ENCODE measurements at places on chromosomes 5 and 9.

- DNase-seq: no peak
Measured at GRCh38 chr5:172403189-172403796, 51.0 kb downstream of the SH3PXD2B start.

DNA sequence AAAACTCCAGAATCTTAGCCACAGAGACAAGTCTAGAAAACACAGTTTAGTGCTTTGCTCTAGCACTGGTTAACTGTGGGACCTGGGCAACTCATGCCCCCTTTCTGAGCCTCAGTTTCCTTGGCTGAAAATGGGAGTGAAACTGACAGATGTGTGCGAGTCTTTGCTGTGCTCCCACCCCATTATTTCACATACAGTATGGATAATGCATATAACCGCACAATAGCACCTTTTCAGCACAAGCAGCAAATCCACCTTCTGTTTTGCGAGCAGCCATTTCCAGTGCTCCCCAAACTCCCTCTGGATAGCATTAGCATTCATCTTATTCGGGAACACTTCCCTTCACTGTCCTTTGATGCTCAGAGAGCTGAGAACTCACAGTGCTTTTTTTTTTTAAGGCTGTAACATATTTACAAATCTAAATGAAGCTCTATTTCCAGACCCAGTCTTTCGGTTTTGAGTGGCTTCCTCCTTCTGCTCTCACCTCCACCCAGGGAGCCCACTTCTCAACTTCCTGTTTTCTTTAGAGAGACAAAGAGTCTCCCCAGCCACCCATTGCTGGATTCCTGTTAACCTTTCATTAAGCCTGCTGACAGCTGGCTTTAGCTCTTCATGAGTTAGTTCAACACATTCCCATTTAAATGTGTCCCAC, 49.2 kb downstream of the TIMD4 start:
- no peak for DNase-seq

GRCh38 chr9:20314981-20315380, 307.3 kb downstream of the MLLT3 start:
- no peak for DNase-seq

DNA sequence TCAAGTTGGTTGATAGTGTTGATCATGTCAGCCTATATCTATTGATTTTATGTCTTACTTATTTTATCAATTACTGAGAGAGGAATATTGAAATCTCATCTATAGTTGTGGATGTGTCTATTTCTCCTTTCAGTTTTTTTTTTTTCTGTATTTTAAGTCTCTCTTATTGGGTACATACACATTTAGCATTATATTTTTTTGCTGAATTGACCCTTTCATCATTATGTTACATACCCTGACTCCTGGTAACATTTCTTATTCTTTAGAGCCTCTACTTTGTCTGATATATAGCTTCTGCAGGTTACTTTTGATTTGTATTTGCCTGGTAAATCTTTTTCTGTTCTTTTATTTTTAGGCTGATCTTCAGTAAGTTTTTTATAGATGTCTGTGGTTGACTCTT, 179.5 kb downstream of the GDNF start:
- no peak for DNase-seq

- DNase-seq: peak; percentile 2
Measured at GRCh38 chr5:137252512-137252911, 246.6 kb downstream of the SPOCK1 start.

- DNase-seq: peak; percentile 69
Measured at GRCh38 chr9:124660341-124660801, 110.7 kb downstream of the NR6A1 start.

DNA sequence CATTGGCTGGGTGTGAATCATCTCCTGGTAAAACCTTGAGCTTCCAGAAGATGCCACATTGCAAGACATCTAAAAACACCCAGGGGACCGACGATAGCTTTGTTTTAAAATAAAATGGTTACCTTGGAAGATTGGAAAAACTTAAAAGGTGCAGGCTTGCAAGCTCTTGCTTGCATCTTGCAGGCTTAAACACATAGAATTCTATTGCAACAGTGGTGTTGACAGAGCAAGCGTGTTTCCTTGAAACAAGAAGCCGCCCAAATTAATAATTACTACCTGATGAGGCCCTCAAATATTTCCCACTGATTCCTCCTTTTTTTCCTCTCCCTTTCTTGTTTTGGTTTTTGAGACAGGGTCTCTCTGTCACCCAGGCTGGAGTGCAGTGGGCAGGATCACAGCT, 137.1 kb upstream of the BASP1 start:
- DNase-seq: no peak

- no peak for DNase-seq
Measured at GRCh38 chr5:120576588-120576987, 112.5 kb downstream of the PRR16 start.

DNA sequence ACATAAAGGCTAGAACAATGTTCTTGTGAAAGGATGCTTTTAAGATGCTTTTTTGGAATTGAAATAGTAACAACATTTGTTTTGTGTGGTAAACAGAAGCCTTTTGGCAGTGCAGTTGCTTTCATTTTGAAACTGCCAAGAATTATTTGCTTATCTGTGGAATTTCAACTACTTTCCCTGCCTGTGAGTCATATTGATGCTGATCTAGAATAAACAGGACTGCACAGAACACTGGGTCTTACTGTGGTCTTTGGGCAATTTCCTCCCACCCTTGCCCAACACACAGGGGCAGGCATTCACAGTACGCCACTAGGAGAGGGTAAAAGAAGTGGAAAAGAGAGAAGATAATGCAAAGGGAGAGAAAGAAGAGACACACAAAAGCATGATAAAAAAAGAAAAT, 483.7 kb downstream of the ELAVL2 start:
- no peak for DNase-seq

DNA sequence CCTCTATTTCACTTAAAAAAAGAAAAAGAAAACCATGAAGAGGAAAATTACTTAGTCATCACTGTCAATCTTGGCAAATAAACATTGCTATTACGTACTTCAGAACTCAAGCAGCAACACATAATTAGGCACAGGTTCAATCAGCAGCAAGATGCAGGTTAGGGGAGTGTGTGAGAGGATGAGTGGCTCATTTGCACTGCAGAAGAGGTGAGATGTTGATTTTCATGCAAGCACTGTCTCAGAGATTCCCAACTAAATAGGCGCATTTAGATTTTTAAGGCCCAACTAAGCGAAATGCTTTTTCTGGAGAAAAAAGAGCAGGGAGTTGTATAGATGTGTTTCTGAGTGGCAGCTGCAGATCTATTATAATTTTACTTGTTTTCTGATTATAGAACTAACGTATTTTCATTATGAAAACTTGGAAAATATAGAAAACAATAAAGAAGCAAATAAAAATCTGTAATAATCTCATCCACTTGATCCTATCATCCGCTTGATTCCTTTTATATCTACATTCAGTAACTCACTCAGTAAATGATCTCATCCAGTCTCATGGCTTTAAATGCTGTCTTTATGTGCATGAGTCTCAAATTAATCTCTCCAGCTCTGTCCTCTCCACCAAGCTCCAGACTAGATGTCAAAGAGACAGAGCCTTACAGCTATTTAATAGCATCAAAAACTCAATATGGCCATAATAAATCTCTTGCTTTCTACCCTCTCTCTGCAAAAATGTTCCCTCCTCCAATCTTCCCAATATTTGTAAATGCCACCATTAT, 162.5 kb downstream of the ZNF462 start:
- DNase-seq: no peak

GRCh38 chr9:110949081-110949480, 89.2 kb downstream of the LPAR1 start:
- no peak for DNase-seq

DNA sequence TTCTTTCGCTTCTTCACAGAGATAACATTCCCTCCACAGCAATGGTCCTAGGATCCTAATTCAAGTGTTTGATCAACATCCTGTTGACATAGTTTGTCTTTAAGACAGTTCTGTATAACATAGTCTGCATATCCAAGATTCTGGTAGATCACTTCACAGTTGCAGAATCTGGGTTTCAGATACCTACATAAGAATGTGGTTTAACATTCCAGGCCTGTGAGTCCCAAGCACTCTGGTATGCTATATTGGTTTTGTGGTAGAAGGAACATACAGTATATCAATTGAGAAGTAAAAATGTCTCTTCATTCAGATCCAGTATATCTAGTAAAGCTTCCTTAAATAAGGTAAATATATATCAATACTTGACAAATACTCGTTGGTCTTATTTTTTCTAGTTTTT, 914.2 kb upstream of the CDH6 start:
- no peak for DNase-seq

- no peak for DNase-seq
Measured at GRCh38 chr9:99368341-99369326, 146.6 kb downstream of the SEC61B start.

- DNase-seq: no peak
Measured at GRCh38 chr9:116157436-116158138, 4.0 kb downstream of the PAPPA start.

DNA sequence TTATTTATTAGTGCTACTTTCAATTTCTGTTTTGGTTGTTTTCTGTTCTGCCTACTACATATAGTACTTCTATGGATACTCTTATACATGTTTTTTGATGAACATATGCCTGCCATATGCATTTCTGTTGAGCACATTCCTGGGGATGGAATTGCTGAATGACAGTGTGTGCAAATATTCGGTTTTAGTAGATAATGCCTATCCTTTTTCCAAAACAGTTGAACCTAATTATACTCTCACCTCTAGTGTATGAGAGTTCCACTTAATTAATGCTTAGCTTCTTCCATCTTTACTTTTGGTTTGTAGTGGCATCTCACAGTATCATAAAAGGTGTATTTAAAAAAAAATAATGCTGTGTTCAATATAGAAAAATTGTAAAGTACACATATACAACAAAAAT, 96.8 kb downstream of the ADGRV1 start:
- DNase-seq: no peak

GRCh38 chr9:137163365-137163715, 6.5 kb downstream of the LRRC26 start:
- DNase-seq: no peak

- no peak for DNase-seq
Measured at GRCh38 chr5:41347569-41347968, 134.2 kb upstream of the C6 start.

GRCh38 chr5:153404747-153405146, 85.7 kb upstream of the GRIA1 start:
- no peak for DNase-seq

GRCh38 chr9:129486756-129487657, 133.9 kb downstream of the C9orf50 start:
- DNase-seq: no peak

- no peak for DNase-seq
Measured at GRCh38 chr5:177094224-177095087, 7.7 kb downstream of the FGFR4 start.

GRCh38 chr9:92094655-92095054, 20.6 kb downstream of the SPTLC1 start:
- no peak for DNase-seq

DNA sequence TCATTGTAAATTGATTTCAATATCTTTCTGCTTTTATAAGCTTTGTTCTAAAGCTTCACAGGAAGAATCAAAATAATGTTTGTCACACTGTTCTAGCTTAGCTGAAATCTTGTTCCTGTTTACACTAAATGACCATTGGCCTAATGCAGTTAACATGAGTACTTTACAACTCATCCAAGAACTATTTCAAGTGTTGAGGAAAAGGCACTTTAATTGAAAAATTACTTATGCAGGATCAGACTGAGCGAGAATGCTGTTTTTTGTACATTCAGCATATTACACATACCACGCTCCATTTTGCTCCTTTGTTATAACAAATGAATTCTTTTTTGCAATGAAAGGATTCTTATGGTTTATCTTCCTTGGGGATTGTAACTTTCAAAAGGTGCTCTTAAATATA, 22.4 kb upstream of the SMIM15 start:
- DNase-seq: no peak

DNA sequence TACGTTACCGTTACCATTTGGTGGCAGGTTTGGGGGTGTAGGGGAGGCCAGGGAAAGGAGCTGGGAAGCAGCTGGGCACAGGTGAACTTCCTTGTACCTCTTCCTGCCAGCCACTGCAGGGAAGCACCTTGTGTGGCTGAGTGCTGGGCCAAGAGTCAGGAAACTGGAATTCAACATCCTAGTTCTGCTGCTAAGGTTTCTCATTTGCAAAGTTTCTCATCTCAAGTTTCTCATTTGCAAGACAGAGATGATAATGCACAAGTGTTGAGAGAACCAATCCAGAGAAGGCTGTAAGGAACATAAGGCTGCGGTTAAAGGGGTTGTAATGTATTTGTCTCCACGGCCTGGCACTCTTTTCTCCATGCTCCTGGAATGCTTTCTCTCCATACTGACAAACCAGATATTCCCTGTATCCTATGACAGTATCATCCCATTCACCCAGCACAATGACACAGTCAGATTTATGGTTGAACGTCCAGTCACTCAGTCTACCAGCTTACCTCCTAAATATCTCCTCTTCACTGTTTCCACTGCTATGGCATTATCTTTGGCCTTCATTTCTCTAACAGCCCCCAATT, 33.6 kb upstream of the LARP1 start:
- DNase-seq: peak; percentile 24

GRCh38 chr9:36924071-36924470, 110.0 kb downstream of the PAX5 start:
- no peak for DNase-seq

GRCh38 chr5:96614110-96614691, 48.0 kb upstream of the CAST start:
- peak; percentile 0 for DNase-seq

DNA sequence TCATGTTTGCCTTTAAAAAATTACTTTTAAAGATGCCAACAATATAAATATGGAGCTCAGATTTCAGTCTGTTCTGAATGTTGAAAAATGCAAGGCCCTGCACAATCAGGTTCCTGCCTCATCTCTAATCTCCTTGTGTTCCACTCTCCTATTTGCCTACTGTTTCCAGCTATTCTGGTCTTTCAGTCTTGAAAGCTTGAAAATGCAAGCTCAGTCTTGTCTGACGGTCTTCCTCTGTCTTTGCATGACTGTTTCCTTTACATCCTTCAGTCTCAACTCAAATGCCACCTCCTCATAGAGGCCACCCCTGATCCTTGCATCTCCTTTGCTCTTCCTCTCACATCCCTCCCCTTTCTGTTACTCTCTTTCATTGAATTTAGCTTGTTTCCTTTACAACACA, 354.9 kb downstream of the KIF4B start:
- DNase-seq: no peak

DNA sequence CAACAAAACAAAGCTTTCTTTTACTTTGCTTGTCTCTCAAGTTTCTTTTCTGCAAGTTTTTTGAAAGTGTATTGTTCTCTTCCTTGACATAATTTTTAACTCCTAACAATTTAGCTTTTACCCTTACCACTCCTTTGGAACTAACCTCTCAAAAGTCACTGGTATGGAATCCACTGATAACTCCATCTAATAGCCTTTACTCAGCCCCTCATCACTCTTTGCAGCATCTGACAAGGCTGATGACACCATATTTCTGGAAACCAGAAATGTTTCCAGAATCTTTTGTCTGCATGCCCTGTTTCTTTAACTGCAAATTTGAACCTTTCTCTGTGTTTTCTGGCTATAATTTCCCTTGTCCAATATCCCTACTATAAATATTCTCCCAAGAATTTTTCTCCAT, 46.5 kb downstream of the ZNF474 start:
- DNase-seq: no peak

GRCh38 chr5:32297181-32298058, 15.3 kb downstream of the MTMR12 start:
- DNase-seq: peak; percentile 6

- DNase-seq: no peak
Measured at GRCh38 chr5:174589599-174589998, 134.8 kb upstream of the MSX2 start.

- DNase-seq: no peak
Measured at GRCh38 chr9:91845879-91846278, 104.1 kb downstream of the ROR2 start.
